ENCODE measurements at places on chromosomes 3 and 15.

- DNase-seq: no peak
Observed at GRCh38 chr3:22565393-22565792, 637.7 kb upstream of the UBE2E2 start.

GRCh38 chr3:107404727-107405469, 27.7 kb downstream of the CCDC54 start:
- DNase-seq: no peak

- DNase-seq: peak; percentile 76
Observed at GRCh38 chr3:155664925-155665695, 79.8 kb downstream of the PLCH1 start.

GRCh38 chr3:51436998-51437639, 46.0 kb downstream of the RBM15B start:
- DNase-seq: no peak

DNA sequence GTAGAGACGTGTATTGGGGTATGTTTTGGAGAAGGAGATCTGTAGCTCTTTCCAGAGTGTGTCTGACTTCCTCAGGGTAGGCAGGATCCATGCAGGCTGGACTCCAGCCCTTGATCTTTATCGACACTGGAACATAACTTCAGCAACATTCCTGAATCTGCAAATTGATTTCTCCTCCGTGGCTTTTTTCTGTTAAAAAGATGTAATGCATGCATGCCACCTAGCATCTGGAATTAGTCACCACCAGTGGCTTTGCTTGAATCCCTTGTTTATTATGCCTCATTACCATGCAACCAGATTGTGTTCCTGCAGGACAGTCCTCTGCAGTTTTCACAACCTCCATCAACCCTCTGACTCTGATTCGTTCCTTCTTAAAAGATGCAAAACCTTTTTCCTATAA, 86.1 kb downstream of the CCNL1 start:
- peak; percentile 69 for DNase-seq

GRCh38 chr3:189508784-189509501, 122.2 kb upstream of the TP63 start:
- DNase-seq: no peak

DNA sequence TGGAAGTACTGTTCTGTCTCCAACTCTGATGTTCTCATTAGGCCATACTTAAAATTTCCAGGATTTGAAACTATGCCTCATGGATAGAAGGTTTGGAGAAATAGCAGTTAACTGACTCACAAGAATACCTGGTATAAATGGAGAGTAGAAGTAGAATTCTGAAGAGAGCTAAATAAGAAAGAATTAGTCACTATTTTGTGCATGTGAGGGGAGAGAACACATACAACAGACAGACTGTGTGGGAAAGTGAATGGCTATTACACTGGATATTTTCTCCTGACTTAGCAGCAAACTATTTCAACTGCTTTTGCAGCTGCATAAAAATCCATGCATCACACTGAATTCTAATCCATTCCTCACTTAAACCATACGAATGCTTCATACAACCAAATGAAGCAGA, 71.3 kb downstream of the C3orf70 start:
- DNase-seq: no peak

DNA sequence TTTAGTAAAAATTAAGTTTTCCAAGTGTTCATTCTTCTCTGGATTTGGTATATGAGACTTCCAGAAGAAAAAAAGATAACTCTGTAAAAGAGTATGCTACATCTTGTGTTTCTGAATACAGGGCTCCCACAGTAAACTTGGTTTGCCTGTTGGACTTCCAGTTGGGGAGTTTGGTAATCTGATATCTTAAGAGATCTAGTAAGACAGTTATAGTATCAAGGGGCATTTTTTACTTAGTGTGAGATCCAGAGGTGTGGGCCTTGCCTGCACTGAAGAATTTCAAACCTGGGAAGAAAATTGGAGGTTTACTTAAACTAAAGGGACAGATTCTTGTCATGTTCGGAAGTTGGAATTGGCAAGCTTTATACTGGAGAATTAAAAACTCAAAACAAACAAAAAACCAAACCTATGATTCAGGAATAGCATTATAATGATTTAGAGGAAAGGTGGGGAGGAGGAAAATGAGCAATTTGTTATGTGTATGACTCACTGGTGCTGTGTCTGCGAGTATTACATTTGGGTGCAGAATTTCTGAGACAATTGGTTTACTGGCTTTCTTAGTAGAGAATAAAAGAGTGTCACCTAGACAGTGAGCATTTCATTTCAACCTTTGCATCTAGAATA, 58.9 kb upstream of the ULK4 start:
- no peak for DNase-seq

- no peak for DNase-seq
Observed at GRCh38 chr3:101879623-101880284, 30.4 kb downstream of the NFKBIZ start.

DNA sequence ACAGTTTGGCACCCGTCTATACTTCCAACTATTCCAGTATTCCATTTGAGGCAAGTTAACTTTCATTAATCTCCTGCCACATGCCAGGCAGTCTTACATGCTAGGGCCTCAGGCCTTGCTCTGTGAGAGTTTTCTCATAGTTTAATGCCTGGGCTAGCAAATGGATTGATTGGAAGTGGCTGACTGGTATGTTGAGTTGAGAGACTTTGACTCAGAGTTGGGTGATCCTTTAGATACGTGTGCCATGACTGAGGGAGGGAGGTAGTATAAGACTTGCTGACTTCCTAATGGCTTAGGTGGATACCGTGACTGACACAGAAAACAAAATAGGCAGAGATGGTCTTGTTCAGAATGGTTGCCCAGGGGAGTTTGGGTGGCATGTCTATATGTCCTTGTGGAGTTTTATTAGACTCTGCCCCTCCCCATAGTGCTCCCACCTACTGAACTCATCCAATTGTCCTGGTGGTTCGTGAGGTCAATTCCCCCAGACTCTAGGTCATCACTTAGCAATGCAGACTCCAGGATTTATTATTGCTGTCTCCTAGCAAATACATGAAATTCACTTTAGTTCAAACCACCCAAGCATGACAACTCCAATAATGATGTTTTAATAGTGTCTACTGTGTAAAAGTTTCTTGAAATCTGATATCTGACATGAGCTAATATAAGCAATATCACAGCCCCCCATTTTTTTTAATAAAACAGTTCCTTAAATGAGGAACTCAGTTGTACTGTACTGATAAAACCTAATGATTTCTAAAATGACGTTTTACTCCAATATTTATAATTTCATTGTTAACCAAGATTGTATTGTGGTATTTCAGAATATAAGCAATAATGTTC, 413.9 kb upstream of the MDFIC2 start:
- DNase-seq: no peak

DNA sequence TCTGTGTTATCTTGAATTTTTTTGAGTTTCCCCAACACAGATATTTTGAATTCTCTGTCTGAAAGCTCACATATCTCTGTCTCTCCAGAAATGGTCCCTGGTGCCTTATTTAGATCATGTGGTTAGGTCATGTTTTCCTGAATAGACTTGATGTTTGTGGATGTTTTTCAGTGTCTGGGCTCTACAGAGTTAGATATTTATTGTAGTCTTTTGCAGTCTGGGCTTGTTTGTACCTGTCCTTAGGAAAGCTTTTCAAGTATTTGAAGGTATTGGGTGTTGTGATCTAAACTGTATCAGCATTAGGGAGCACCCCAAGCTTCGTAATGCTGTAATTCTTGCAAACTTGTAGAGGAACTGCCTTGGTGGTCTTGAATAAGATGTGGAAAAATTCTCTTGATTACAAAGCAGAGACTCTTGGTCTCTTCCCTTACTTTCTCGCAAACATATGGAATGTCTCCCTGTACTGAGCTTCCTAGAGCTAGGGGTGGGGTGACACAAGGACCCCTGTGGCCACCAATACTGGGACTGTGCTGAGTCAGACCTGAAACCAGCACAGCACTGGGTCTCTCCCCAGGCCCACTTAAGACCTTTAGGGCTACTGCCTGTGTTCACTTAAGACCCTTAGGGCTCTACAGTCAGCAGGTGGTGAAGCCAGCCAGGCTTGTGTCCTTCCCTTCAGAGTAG, 26.5 kb downstream of the TM4SF18 start:
- DNase-seq: no peak

DNA sequence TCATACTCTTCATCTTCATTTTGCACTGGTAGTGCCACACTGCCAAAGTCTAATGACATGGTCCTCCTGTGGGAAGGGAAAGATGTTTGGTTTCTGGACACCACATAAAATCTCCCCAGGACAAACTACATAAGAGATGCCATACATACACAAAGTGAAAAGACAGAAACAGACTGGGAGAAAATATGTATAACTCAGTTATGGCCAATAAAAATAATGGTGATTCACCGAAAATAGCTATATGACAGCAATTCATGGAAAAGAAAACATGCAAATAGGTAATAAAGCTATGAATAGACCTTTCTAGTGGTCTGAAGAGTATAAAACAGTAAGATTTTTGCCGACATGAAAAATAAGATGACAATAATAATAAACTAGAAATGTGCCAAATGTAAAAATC, 5.3 kb downstream of the CEP152 start:
- DNase-seq: no peak

GRCh38 chr3:138408751-138409570, 25.5 kb upstream of the ESYT3 start:
- DNase-seq: no peak

- peak; percentile 81 for DNase-seq
Observed at GRCh38 chr3:15330031-15330596, 2.3 kb downstream of the SH3BP5 start.

DNA sequence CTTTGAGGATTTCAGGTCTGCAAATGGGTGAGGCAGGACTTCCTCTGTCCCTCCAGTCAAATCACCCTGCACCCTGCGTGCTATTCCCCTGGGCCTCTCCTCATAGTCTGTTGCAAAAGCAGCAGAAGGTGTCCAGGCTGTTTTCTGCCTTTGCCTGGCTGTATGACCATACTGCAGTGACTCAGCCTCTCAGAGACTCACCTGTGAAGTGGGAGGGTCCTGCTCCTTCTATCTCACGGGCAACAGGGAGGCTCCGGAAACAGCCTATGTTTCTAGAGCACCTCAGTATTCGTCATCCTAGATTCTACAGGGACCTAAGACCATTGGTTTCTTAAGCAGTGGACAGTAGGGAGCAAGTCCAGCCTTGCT, 216.4 kb downstream of the TLE3 start:
- DNase-seq: no peak

DNA sequence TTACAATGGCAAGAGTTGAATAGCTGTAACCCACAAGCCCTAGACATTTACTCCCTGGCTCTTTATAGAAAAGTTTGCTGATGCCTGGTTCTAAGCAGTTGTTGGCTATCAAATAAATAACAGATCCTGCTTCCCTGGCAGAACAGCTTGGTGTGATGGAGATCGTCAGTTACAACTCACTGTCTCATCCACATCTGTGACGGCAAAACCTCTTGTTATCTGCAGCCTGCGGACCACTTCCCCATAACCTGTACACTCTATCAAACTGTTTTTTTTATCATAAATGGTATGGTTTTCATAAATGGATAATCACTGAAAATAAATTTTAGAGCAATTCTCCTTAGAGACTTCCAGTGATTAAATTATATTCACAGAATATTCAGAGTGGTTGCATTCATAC, 14.1 kb downstream of the ZDHHC3 start:
- no peak for DNase-seq

- DNase-seq: peak; percentile 85
Observed at GRCh38 chr3:194689493-194689944, 3.8 kb downstream of the FAM43A start.

GRCh38 chr3:72273615-72274014, 488.7 kb upstream of the PROK2 start:
- peak; percentile 20 for DNase-seq

- DNase-seq: no peak
Observed at GRCh38 chr3:50604628-50605588, 6.7 kb downstream of the CISH start.

GRCh38 chr3:190739641-190740185, 122.8 kb downstream of the GMNC start:
- DNase-seq: no peak

DNA sequence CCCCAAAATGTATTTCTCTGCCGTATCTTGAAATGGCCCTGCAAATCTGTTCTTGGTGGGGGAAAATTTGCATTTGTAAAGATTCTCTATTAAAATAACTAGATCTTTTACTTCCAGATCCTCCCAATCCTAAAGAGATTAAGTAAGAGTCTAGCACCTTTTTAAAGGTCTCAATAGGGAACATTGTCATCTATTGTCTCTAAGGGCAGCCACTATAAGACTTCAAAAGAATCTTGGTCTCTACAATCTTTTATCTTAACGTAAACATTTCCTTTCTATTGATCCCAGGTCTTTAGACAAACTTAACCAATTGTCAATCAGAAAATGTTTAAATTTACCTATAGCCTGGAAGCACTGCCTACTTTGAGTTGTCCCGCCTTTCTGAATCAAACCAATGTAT, 1313.3 kb downstream of the ROBO2 start:
- DNase-seq: no peak

- DNase-seq: no peak
Observed at GRCh38 chr3:49498239-49498638, 28.2 kb downstream of the DAG1 start.

DNA sequence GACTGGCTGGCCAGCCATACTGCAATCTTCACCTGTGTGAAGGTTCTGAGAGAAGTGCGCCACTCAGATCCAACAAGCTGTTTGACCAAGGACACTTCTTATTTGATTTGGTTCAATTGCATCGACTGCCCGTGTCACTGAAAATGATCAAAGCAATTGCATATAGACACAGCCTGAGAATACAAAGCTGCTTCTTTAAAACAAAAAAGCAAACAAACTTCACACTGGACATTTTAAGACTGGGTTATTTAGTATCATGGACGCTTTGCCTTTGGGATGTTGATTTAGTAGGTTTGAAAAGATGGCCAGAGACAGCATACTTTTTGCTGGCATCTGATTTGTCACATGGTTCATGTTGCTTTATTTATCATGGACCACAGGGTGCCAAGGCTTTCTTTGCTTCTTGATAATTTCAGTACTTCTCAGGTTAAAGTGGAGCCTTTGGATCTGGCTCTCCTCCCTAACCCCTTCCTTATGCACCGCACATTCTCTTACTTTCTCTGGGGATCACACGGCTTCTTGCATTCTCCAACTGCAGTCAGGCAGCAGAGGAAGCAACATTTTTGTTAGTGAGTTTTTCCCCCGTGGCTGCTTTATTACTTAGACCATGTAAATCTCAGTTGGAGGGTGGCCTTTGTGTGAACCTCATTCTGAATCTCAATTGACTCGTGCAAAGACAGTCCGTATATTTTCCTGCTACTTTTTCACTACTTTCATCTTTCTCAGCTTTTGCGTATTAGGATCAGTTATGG, 151.0 kb downstream of the CD47 start:
- DNase-seq: no peak

- DNase-seq: peak; percentile 43
Observed at GRCh38 chr3:197466586-197467399, 89.0 kb downstream of the BDH1 start.

GRCh38 chr3:25038922-25039321, 389.1 kb upstream of the RARB start:
- DNase-seq: no peak

GRCh38 chr3:105327662-105328337, 38.9 kb upstream of the ALCAM start:
- DNase-seq: peak; percentile 78

All from AG09319 (cell line).